ENCODE measurements at places on chromosomes 3 and 15.

DNA sequence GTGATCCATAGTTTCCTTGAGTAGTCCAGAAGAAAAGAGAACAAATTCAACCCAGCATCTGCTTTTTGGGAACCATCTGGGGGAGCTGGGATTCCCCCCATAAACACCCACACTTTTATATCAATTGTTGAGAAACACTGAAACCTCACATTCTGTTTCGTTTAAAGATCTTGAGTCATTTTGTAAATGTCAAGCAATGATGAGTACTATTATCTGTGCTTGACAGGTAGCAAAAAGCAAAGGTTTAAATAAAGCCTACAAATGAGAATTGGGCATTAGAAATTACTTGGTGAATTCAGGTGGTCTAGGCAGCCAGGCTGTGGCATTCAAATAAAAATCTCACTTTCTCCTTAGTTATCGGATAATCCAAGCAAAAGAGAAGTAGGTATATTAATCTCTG lies 75.7 kb downstream of the TMEM266 start:
- DNase-seq, result no peak

GRCh38 chr15:79157631-79158592 lies 67.3 kb upstream of the RASGRF1 start:
- DNase-seq, result no peak

DNA sequence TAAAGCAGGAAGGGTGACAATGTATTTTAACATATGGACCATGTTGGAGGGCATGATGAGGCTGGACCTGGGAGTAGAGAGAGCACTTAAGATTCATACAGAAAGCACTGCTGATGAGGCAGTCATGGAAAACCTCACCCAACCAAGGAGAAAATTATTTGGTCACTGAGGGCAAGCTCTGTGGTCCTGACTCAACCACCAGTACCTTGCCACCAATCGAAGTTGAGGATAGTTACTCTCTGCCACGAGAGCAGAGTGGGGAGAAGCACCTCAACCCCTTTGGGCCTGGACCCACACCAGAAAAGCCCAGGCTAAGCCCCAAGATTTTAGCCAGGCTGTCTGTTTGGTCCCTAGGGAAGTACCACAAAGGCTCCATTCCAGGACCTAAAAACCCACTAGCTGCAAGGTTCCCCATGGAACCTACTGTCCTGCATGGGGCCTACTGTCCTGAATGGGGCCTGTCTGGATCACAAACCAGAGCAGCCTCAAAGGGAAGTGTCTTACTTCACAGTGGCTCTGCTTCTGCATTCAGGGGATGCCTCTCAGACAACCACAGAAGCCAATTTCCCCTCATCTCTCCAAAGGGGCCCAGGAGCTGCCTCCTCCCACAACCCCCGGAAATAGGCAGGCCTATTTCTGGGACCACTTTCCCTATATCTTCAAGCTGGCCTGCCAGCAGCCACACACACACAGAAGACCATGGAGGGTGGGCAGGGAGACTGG lies 4.2 kb downstream of the CCDC71 start:
- DNase-seq, result peak; percentile 36

DNA sequence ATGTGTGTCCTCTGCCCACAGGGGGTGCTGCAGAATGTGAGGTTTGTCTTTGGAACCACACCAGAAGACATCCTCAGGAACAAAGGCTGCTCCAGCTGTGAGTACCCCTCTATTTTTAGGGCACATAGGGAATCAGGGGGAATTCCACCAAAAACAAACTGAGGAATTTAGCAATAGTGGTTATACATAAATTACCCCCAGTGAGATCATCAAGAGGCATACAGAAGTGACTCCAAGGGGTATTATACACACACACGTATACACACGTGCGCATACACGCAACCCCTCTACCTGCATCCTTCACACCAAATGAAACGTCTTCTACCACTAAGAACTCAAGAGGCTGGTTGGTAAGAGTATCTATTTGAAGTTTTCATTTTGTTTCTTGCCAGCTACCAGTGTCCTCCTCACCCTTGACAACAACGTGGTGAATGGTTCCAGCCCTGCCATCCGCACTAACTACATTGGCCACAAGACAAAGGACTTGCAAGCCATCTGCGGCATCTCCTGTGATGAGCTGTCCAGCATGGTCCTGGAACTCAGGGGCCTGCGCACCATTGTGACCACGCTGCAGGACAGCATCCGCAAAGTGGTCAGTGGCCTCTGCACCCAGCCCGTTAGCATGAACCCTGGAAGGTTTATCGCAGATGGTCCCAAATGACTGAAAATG lies 2.9 kb downstream of the THBS1 start:
- no peak for DNase-seq

DNA sequence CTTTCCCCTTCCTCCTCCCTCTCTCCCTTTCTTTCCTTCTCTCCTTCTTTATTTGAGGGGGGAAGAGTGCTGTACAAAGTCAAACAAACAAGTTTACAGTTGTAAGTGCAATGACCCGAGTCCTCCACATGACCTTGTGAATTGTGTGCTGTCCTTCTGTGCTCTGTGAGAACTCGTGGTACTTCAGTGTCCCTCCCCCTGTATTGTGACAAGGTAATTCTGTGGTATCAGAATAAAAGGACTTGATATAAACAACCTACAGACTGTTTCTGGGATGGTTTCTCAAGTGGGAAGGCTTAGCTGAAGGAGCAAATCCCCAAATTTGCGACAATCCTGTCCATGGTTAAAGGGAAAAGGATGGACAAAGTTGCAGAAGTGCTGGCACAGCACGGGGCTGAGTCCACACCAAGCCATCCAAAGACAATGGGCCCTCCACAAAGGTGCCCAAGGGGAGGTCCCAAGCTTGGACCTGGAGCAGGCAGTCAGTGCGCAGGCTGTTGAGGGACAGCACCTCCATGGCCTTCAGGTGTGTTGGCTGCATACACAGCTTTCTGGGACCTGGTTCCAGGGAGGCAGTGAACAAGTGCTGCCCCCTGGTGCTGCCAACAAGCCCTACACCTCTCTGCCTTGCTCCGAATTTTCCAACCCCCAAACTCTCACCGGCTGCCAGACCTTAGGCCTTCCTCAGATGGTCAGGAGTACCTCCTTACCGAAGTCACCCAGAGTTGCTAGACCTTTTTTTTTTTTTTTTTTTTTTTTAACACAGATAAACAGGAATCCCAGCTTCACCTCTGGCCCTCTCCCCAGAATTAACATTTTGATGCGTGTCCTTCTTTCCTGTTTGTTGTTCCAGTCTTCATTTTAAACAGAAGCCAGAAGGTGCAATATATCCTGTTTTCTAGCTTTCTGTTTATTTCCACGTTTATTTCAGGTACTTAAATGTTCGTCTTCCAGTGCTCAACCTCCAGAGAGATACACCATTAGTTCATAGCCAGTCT lies 2.6 kb upstream of the APEH start:
- DNase-seq, result peak; percentile 78

GRCh38 chr3:105322570-105323273 lies 44.0 kb upstream of the ALCAM start:
- DNase-seq, result no peak

Data from Ammon's horn (tissue), 1 donor.